Cortex of kidney (tissue), 1 donor: ENCODE measurements at places on chromosomes 7 and 10.

DNA sequence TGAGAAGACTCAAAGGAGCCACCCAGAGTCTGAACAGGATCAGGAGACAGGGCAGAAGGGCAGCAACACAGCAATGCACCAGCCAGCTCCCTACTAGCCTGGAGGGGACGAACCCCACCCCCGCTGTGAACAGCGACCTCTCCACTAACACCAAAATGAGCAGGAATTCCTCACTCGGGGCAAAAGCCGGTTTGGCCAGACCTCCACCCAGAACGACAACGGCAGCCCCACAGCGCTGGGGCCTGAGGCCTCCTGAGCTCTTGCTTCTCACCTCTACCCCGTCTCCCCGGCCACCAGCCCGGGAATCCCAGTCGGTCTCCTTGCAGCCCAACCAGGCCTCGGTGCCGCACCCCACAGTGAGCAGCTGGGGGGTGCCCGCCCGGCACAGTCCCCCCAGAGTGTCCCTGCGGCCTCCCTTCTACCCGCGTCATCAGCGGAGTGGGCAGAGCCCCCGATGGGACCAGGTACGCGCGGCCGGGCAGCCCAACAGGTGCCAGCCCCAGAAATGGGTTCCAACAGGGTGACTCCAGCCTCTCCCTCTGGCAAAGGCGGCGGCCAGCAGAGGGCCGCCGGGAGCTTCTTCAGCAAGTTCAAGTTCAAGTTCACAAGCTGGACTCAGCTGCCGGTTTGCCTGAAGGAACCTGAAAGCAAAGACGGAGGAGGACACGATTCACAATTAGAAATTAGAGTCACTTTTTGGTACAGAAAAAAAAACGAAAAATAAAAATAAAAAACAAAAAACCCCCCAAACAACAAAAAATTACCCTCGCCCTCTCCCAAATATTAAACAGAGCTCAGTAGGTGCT is 129.0 kb downstream of the MARCHF5 start:
- no peak for DNase-seq

GRCh38 chr10:130425169-130425568 is 289.0 kb downstream of the GLRX3 start:
- no peak for DNase-seq

GRCh38 chr10:103592186-103593021 is 98.9 kb downstream of the NEURL1 start:
- no peak for DNase-seq

GRCh38 chr7:80533287-80533686 is 21.4 kb upstream of the GNAT3 start:
- DNase-seq, result no peak

- DNase-seq, result no peak
These were observed 22.1 kb downstream of the BAG3 start for GRCh38 chr10:119673271-119673670.

DNA sequence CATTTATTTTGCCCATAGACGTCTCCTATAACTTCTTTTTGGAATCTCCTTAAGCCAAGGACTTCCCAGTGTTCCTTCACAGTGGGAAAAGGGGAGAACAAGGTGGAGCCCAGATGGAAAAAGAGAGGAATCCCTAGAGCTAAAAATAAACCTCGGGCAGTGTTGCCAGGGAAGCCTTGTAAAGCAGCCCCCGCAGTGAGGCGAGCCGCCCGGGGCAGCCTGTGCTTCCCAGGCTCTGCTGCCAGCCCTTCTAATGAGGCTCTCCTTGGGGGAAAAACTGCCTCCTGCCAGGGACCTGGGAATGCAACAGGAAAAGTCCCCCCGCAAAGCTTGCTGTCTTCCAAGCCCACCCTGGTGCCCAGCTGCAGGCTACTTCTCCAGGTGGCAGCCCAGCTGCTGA is 71.7 kb downstream of the SH3PXD2A start:
- DNase-seq, result no peak

DNA sequence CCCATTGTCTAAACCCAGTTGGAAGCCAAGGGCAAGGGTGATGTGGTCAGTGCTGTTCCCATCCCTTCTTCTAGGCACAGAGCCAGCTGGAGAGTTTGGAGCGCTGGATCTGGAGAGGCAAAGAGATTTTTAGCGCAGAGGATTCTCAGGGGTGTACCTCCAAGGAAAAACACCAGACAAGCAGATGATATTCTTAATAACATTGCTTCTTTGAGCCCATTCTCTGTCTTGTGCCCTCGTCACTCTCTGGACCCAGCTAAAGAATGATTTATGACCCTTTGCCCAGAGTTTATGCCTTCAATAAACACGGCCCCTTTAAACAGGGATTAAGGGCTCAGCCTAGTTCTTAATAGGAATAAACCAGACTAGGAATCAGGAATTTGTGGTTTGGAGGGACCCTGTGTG is 4.7 kb upstream of the HIP1 start:
- no peak for DNase-seq

- DNase-seq, result no peak
These were observed 93.6 kb downstream of the UBE2H start for GRCh38 chr7:129859183-129859582.

- DNase-seq, result no peak
These were observed 16.7 kb downstream of the SKIDA1 start for GRCh38 chr10:21508706-21509331.

GRCh38 chr7:82506208-82506607 is 62.6 kb upstream of the CACNA2D1 start:
- DNase-seq, result no peak

DNA sequence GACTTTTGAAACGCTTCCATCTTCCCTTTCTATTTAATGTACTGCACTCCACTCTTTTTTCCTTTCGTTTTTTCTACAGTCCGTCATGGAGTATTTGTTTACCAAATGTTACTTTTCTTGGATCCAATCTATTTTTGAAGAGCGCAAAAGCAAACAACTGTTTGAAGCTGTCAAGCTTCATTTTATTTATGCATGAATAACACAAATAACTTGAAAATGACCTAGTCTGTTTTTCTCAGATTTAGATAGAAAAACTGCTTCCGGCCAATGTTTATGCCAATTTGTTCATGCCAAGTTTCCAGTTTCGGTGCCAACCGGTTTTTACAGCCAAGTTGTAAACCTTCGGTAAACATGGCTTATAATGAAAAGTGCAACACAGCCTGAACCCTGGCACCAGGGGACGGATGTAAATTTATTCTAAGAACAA is 150.9 kb upstream of the KLF6 start:
- no peak for DNase-seq

GRCh38 chr7:92783260-92784201 is 52.8 kb downstream of the CDK6 start:
- DNase-seq, result no peak

- no peak for DNase-seq
These were observed 227.0 kb upstream of the HDAC9 start for GRCh38 chr7:18268571-18268970.
